ENCODE measurements at places on chromosomes 12 and 14.

- no peak for DNase-seq
These were observed 8.7 kb downstream of the TMEM119 start for GRCh38 chr12:108589028-108589839.

DNA sequence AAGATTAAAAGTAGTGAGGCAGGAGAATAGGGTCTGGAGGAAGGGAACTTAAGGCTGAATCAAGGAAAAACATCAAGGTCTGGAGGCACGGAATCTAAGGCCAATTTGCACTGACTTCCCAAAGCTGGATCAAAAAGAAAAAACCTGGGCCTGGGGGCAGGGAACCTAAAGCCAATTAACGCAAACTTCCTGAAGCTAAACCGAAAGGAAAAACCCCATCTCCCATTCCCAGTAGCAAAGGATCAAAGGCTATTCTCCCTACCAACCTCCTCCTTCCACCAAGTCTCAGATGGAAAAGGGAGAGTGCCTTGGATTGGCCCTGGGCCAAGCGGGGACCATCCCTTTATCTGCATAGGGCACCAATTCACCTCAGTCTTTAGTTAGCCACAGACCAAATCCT is 384.2 kb downstream of the GRIN2B start:
- no peak for DNase-seq

DNA sequence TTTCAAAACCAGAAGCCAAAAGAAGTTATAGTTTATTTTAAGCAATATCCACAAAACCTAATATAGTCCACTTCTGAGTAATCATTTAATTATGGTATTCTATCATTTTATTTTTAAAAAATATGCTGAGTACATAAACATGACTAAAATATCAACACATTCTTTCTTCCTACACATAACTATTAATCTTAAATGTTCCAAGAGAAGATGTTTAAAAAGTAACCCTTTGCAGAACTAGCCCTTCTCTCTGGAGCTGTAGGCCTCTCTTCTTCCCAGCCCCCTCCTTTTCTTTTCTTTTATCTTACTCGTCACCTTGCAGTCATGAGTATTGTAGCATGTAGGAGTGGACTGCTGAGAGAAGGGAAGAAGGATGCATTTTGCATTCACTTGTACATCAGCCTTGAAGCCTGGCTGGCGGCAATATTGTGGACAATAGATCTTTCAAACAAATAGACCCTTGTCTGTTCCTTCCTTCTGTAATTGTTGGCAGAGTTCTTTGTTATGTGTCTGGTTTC is 941.9 kb downstream of the NRXN3 start:
- no peak for DNase-seq

GRCh38 chr14:24364841-24365240 is 3.1 kb upstream of the NFATC4 start:
- DNase-seq, result no peak

- DNase-seq, result no peak
These were observed 124.0 kb downstream of the BTG1 start for GRCh38 chr12:92021666-92022035.

DNA sequence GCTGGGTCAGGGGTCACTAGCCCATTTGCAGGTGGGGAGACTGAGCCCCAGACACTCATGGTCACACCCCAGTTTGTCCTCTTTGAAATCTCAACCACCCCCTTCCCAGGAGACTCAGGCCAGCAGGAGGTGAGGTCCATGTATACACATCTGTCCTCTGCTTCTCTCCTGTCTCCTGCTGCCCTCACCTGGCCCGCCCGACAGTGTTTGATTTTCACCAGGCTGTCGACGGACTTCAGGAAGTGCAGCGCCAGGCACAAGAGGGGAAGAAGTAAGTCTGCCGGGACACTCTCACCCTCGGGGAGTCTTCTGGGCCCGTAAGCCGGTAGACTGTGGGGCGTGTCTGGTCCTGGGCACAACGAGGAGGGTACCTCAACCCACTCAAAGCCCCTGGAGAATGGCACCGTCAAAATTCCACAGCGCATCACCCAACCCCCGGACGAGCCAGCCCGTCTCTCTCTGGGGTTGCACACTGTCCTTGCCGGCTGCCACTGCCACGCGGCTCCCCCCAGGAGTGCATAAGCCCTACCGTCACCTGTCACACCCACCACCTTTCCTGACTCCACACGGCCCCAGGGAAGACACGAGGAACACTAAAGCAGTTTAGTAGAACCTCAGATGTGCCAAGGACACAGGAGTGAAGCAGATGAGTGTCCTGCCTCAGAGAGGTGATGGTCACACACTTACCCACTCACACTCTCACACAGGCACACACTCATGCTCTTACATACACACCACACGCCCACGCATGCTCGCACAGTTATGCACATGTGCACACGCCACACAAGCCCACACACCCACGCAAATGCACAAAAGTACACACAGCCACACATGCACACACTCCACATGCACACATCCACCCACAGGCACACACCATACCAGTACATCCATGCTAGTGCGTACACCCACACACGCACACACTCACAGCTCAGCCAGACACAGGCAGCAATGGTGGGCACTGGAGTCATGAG is 13.1 kb upstream of the SIVA1 start:
- no peak for DNase-seq

GRCh38 chr12:123471374-123472068 is 13.6 kb downstream of the SNRNP35 start:
- DNase-seq, result no peak

DNA sequence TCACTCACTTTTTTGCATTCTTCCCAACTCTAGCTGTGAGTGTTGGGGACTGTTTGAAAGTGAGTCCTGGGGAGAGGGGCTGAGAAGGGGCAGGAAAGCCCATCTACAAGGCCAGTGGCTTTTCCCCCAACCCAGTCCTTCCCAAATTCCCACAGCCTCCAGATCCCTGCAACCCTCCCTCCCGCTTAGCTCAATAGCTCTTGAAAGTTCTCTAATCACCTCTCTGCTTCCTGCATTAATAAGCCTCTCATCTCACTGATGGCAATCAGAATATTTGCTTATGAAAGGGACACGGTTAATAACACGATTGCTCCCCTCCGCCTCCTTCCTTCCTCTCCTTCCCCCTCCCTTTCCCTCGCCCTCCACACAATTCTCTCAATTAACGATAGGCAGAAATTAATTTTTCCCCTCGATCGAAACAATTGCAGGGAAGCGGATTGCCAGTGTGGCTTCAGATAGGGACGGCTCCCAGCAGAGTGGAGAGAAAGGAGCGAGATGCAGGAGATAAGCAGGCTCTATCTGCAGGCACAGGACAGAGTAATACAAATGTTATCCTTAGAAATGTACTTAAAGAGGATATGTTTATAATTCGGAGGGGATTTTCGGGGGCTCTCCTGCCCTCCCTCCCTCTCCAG is 15.1 kb upstream of the GPATCH2L start:
- DNase-seq, result no peak

GRCh38 chr12:107079172-107080011 is 14.0 kb downstream of the CRY1 start:
- peak; percentile 59 for DNase-seq

- DNase-seq, result no peak
These were observed 65.2 kb upstream of the PDZRN4 start for GRCh38 chr12:41122894-41123293.

- no peak for DNase-seq
These were observed 15.2 kb upstream of the CCDC175 start for GRCh38 chr14:59591641-59592370.

DNA sequence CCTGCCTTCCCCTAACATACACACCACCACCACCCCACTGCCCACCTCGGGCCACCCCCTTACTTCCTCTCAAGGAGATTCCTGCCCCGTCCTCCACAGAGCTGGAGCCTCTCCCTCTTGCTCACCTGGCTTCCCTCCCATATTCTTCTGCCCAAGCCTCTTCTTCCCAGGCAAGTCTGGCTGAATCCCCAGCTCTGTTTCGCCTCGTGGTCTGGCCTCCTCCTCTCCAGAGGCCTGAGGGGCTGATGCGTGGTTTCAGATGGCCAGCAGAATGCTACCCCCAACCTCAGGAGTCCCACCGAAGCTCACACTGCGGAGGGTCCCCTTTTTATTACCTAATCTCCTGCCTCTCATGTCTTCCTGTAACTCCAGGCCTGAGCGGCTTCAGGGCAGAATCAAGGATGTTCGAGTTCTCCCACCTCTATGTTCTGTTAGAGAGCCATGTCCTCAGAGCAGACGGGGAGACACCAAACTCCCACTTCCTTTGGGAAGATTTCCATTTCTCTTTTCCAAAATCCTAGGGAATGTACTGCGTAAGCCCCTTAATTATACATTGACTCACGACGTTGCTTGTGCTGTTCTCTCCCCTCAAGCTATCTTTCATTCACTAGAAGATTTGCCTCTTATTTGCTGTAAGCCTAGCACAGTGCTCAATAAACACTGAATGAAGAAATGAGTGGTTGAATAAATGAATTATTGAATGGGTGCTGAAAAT is 33.9 kb upstream of the LTBP2 start:
- no peak for DNase-seq

- no peak for DNase-seq
These were observed 329.4 kb upstream of the TBX3 start for GRCh38 chr12:115013236-115013981.

- no peak for DNase-seq
These were observed 1209.5 kb downstream of the SLC16A7 start for GRCh38 chr12:60805364-60805763.

DNA sequence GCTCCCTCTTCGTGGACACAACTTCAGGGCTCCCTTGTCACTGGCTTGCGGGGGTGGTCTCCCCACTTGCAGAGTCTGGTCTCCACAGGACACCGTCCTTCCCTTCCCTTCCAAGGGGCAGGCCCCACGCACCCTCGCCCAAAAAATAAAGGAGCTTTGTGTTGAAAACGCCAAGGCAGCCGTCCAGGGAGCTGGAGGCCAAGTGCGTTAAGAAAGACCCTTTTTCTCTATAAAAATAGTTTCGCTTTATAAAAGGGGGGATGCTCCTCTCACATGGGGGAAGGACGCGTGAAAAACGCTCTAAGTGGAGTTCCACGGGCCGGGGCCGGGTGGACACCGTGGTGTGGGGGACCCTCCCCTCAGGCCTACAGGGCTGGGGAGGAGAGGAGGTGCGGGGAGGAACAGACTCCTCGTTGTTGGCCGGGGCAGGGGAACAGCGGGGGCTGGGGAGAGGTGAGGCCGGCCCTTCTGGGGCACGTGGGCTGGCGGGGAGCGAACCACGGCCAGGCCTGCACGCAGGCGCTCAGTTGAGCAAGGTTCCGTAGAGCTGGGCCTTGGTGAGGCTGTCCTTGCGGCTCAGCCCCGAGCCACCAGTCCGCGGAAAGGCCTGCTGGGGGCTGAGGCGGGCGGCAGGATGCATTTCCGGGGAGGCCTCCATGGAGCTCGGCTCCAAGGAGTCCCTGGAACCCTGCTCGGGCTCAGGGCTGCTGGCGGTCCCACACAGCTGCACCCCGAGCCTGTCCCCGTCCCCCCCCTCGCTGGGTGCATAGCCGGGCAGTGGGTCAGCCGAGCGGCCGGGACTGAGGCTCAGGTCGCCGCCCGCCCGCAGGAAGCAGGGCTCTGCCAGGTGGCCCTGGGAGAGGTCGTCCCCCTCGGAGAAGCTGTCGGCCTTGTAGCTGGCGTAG is 49.5 kb downstream of the BEGAIN start:
- no peak for DNase-seq

GRCh38 chr12:42855362-42855950 is 265.9 kb upstream of the PRICKLE1 start:
- DNase-seq, result no peak

- no peak for DNase-seq
These were observed 12.4 kb downstream of the ANKRD9 start for GRCh38 chr14:102496958-102497744.

- no peak for DNase-seq
These were observed 186.7 kb upstream of the NEDD1 start for GRCh38 chr12:96720363-96720705.

DNA sequence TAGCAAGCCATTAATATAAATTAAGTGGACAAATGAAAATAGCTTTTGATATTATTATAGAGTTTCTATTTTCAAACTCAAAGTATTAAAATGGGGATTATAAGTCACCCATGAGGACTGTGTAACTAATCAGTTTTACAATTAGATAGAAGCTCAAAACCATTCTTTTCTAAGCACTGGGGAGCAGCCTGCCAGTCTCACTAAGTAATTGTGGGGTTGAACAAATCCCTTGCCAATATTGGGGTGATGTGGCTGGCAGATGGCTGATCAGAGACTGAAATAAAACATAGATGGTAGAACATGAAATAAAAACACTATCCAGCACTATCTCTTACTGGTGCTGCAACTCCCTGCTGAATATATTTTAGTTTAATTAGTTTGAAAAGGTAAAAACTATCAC is 353.2 kb downstream of the FLRT2 start:
- DNase-seq, result no peak

DNA sequence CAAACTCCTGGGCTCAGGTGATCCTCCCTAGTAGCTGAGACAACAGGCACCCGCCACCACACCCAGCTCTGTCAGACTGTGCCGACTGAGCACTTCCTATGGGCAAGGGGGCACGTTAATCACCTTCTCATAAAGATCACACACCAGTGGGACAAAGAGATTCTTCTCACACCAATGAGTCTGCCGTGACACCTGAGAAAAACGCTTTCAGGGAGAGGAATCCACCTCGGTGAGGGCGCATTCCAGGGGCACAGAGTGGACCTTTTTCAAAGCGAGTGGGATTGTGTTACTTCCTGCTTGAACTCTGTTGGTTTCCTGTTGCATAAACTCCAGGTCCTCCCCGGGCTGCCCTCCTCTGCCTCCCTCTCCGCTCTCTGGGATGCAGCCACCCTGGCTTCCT is 17.5 kb upstream of the SCARB1 start:
- DNase-seq, result peak; percentile 53

DNA sequence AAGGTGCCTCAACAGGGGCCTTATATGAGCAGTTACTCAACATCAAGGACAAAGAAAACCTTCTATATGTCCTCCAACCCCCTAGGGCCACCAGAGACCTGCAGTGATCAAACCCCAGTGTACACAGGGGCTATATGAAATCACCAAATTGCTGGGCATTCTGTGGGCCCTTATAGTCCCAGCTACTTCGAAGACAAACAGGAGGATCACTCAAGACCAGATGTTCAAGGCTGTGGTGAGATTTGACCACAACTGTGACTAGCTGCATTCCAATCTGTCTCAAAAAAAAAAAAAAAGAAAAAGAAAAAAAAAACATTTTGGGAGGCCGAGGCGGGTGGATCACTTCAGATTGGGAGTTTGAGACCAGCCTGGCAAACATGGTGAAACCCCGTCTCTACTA is 51.0 kb upstream of the PRB2 start:
- DNase-seq, result no peak
